Ureter (tissue), 1 donor: ENCODE measurements at places on chromosomes 5 and 9.

DNA sequence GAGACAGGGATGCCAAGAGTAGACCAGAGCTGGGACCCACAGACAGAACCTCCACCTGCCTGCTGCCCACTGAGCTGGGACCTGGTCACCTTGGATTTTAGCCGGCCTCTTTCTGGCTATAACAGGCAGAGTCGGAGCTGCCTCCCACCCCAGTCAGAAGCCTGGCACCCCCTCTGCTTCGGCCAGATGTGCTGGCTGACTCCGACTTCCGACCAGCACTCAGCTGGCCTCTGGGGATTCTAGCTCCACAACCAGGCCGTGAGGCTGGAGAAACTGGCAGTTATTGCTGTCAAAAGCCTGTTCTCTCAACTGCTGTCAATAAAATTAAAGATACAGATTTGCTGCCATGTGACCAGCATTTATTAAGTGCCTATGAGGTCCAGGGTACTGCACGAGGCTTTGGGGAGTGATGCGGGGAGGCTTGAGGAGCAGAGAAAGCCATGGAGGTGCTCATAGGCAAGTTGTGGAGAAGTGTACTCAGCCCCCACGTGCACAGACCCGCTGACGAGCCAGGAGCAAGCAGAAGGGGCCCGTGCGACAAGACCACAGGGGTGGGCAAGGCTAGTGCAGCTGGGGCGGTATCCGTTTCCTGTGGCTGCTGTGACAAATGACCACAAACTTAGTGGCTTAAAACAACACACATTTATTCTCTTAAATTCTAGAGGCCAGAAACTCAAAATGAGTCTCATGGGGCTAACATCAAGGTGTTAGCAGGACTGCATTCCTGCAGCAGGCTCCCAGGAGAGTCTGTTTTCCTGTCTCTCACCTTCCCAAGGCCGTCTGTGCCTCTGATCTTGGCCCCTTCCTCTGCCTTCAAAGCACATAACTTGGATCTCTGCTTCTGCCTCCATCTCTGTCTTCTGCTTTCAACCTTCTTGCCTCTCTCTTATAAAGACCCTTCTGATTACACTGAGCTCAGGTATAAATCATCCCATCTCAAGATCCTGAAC, 13.1 kb downstream of the GFI1B start:
- DNase-seq, result no peak

DNA sequence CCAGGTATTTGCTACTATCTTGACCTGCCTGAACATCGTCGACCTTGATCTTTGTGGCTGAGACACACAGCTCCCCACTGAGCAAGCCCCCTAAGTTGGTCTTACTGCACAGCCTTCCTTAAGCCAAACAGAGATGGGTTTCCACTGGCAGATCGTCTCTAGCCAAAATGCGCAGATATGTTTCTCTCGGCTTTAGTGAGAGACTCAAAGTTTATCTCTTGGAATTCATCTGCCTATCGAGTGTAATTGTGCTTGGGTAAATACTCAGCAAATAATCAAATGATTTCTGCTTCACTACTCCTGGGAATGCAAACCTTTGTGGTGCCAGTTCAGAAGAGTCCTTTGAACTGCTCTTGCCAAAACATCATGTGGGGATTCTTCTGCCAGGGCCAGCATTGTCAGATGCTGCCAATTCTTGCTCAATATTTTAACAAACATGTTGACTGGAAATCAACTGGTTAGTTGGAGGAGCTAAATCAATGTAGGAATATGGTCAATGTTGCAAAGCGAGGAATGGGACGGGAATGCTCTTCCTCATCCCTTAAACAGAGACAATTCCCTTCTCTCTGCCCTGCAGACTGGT, 141.2 kb upstream of the SLC28A3 start:
- no peak for DNase-seq

- peak; percentile 56 for DNase-seq
These were observed 18.2 kb upstream of the DCP2 start for GRCh38 chr5:112958093-112959088.

- DNase-seq, result peak; percentile 41
These were observed 102.2 kb upstream of the IER5L start for GRCh38 chr9:129280236-129280622.

GRCh38 chr5:170863646-170864045, 1.8 kb downstream of the RANBP17 start:
- DNase-seq, result no peak

GRCh38 chr9:88775037-88775471, 216.2 kb upstream of the S1PR3 start:
- DNase-seq, result no peak

DNA sequence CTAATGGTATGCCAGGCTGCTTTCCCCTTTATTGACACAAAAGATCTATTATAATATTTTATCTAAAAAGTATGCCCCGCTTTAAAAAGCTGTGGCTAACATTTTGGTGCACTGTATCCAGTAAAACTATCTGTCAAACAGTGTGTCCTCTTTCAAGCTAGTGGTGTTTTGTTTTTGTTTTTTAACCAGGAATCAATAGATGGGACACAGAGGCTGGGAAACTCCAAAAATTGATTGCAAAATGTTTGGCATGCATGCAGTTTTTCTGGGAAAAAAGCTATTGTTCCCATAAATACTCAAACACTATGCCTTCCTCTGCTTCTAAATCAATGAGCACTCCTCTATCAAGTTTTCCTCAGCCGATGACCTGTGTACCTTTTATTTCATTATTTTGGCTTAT, 34.3 kb upstream of the PDZD2 start:
- DNase-seq, result no peak

DNA sequence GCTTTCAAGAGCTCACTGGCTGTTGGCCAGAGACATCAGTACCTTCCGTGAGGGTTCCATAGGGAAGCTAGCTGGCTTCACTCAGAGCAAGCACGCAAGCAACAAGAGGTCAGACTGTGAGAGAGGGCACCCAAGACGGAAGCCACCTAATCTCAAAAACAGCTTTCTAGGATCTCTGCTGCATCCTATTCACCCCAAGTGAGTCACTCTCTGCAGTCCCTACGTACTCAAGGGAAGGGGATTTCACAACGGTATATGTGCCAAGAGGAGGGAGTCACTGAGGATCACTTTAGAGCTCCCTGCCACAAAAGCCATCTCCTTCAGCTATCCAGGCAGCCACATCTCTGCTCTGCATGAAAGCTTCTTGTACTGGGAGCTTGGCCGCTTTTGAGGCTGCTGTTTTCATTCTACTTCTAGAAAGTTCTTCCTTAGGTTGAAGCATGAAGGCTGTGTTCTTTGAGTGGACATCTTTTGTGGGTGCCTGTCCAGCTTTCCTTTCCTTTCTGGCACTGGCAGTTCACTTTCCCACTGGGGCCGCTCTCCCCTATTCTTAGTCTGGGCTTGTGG, 249.5 kb downstream of the MAN2A1 start:
- DNase-seq, result no peak

GRCh38 chr5:75681125-75681830, 36.0 kb downstream of the POC5 start:
- no peak for DNase-seq
